Kidney glomerular epithelial cell (primary cell): ENCODE measurements at places on chromosomes 1 and 21.

DNA sequence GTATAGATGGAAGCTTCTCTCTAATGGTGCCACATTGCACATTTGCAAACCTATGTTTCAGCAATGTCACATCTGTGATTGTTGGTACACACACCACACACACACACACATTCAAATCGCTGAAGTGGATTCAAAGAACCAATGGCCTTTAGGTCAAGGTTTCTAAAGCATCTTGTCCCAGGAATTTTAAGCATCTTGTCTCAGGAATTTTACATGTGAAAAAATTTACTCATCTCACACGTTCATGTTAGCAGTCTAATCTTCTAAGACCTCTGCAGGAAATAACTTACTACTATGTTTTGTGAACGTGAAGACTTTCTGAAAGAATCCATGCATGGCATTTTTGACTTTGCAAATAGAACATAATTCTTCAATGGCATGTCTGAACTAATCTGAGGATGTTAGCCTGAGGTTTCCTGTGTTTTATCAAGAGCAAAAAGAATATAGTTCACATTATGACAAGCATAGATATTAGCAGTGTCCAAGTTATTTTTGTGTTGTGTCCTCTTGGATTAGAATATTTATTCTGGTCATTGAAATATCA is 125.1 kb downstream of the CYYR1 start:
- DNase-seq, result no peak

GRCh38 chr1:198072177-198072576 is 84.6 kb upstream of the NEK7 start:
- DNase-seq, result no peak

- DNase-seq, result peak; percentile 60
Observed at GRCh38 chr1:218345673-218346390, 696 bp downstream of the TGFB2 start.

DNA sequence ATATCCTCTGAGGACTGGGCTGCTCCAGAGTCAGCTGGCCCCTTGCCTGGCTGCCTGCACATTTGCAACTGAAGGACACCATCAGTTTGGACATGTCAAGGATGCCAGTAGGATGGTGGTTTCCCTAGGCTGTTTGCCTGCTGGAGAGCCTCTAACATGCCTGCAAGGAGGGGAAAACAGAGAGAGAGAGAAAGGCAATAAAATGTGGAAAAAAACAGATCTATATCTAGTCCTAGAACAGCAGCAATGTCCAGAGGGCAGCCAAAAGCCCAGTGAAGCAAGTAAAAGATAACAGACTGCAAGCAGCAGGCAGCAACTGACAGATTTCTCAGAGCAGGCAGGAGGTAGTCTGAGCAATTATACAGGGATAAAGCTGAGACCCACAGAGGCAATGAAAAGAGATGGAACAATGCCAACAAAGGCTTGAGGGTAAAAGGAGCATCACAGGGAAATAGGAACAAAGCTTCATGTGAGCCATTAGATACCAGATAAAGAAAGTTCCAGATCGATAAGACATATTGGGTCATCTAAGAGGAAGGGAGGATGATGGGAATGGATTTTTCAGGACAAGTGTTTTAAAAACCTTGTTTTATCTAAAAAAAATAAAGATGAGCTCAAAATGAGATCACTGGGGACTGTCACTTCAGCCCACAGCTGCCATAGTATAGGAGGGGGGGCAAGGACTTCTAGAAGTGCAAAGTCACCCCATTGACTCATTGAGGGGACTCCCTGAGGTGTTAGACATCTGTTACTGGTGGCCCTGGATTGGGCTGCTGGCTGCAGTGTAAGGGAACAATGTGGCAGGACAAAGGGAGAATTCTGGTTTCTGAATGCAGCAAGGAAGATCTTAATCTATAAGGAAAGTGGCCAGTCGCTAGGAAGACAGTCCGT is 38.6 kb upstream of the GADD45A start:
- peak; percentile 70 for DNase-seq

GRCh38 chr1:170267317-170267716 is 121.6 kb downstream of the NTMT2 start:
- no peak for DNase-seq

- DNase-seq, result no peak
Observed at GRCh38 chr1:45325851-45326506, 716 bp upstream of the HPDL start.

- no peak for DNase-seq
Observed at GRCh38 chr1:168472223-168472622, 71.6 kb downstream of the XCL2 start.

- no peak for DNase-seq
Observed at GRCh38 chr21:35833991-35834390, 226.3 kb downstream of the SETD4 start.

DNA sequence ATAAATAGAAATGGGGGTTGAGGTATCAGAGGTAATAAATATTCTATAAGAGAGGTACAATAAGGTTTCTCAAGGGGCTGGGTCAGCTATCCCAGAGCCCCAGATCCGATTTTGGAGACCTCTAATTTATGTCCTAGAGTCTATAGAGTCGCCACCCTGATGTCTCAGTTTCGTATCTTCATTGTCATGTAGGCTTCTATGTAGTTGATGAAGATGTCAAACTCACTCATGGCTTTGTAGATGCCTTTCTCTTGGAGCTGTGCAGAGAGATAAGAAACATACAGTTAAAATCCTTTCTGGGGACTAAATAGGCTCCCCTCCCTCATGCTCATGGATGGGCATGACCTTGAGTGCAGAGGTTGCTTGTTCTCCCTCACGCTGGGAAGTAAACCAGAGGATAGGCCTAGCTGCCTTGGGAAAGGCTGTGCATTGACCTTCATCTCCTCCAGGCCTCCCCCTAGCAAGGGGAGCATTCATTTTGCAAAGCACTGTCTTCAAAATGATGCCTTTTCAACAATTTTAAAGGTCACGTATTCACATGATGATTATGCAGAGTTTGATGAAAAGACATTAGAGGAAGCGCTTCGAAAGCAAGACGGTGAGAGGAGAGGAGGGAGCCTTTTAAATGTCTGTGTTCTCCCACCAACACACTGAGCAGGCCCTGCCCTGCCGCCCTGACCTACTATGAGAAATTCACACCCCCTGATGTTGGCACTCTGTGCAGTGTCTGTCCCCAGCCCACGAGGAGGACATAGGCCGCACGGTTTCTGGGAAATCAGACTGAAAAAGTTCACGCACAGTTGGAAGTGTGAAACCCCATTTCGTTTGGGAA is 1.9 kb upstream of the IL19 start:
- DNase-seq, result no peak

DNA sequence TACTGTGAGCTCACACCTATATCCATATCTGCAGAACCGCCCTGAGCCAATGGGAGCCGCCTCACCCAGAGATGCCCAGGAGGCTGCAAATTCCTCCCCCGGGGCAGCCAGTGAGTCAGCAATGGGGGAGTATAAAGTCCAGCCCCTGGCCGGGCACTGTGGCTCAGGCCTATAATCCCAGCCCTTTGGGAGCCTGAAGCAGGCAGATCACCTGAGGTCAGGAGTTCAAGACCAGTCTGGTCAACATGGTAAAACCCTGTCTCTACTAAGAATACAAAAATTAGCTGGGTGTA is 5.0 kb upstream of the CLCNKB start:
- DNase-seq, result peak; percentile 34

- peak; percentile 54 for DNase-seq
Observed at GRCh38 chr1:23169727-23170335, 1.2 kb upstream of the LUZP1 start.

DNA sequence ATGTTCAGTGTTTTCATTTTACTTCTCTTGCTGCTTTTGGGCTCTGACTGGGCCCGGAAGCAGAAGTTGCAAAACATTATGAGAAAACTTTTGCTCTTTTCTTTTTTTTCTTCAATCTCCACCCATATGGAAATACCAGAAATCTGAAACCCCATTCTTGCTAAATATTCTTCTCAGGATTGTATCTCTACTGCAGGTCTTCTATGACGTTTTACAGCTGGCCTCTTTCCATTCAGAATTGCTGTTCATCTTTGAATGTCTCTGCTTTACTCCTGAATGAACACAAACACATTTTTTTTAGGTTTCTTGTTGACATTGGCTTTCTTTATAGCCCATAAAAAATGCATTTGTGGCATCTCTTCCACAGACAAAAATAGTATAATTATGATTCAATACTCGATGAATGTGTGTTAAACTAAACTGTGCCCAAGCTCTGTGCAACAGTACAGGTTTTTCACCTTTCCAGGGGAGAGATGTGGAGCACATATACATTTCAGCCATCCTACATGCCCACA is 18.8 kb downstream of the PTPRC start:
- DNase-seq, result peak; percentile 89

DNA sequence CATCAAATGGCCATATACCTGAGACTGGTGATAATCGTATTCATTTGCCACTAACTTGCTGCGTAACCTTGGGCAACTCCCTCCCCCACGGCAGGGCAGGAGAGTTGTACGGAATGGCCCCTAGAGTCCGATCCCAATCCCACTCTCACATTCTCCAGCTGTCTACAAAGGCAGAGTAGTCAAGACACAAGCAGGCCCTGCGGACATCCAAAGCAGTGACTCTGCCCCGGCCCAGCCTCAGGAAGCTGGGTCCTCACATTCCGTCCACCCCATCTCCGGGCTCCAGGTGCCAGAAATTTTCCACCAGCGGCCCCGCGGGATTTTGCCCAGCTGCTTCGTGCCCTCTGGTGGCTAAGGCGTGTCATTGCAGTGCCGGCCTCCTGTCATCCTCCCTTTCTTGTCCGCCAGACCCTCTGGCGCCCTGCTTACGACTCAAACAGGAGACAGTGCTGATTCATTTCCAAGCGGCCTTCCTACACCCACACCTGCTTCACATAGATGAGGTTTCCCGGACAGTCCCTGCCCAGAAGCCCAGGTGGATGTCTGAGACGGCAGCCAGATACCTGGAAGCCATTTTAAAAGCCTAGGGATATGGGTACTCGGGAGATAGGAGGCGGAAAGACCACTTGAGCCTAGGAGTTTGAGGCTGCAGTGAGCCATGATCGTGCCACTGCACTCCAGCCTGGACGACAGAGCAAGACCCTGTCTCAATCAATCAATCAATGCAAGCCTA is 2.9 kb upstream of the S100A2 start:
- peak; percentile 93 for DNase-seq

DNA sequence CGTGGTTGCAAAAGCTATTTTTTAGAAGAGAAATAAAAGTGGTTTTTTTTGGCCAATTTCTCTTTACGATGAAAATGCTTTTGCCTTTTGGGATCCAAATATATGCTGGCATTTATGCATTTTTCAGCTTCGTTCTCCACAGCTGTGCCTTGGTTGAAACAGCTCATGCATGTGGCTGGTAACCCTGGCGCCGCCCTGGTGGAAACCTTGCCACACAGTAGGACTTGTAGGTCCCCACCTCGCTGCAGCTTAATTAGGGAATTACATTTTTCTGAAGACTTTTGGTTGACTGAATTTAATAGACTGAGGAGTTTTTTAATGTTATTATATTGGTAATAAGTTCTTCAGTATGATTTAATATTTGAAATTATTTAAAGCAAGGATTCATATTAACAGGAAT is 12.7 kb upstream of the PCP4 start:
- DNase-seq, result no peak

GRCh38 chr21:43851593-43851992 is 13.4 kb upstream of the AGPAT3 start:
- no peak for DNase-seq

- no peak for DNase-seq
Observed at GRCh38 chr1:212607913-212608391, 609 bp upstream of the ATF3 start.

- DNase-seq, result no peak
Observed at GRCh38 chr21:43703035-43703880, 15.7 kb upstream of the PDXK start.

DNA sequence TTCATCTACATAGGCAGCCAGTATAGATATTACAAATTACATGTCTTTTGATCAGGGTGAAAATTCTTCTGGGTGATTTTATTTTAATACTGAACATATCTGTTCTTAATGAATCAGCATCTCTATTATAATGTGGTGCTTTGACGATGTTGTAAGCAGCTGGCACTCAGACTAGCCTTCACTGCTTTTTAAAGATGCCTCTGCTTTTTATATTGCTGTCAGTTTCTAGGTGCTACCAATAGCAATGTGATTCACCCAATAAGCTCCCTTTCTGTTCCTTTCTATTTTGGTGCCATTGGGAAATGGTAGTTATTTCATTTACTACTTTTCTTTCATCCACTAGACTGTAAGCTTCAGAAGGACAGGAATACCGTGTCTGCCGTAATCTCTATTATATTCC is 11.1 kb upstream of the ANGPTL1 start:
- DNase-seq, result no peak

- no peak for DNase-seq
Observed at GRCh38 chr21:24225431-24225830, 1381.8 kb downstream of the MRPL39 start.

- no peak for DNase-seq
Observed at GRCh38 chr1:100496896-100497295, 41.0 kb upstream of the GPR88 start.

DNA sequence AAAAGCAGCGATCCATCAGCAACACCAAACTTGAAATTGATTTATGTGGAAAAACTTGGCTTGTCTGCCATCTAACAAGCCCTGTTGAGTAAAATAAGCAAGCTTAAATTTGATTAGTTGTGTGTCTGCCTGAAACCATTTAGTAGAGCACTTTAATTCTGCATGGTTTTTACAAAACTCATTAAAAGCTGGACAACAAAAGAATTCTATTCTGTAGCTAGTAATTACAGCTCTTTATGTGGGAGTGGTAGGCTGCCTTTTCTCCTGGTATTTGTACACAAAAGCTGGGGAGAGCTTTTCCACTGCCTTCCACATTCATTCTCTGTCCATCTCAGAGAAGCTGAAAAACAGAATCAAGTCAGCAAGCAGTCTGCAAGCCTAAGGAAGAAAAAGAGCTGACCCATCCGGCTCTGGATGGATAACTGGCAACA is 1.7 kb downstream of the ETS2 start:
- DNase-seq, result no peak

DNA sequence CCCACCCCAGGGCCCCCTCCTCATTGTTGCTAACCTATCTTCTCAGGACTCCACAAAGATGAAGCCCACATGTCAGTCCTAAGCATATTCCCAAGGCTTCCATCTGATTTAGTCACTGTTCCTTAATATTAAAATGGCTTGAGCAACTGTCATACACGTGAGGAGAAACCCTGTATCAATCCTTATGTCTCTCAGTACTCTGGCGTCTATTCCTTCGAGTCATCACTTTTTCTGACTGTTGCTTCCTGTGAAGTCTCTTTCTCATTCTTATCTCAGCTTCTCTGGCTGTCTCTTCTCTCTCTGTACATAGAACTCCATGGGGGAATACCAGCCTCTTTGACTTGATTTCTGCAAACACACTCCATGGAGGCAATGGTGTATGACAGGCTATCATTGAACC is 98.4 kb downstream of the C4BPA start:
- DNase-seq, result no peak

- peak; percentile 100 for DNase-seq
Observed at GRCh38 chr1:173507205-173507846, 30.2 kb downstream of the PRDX6 start.
